ENCODE measurements at places on chromosomes 3 and 15.

DNA sequence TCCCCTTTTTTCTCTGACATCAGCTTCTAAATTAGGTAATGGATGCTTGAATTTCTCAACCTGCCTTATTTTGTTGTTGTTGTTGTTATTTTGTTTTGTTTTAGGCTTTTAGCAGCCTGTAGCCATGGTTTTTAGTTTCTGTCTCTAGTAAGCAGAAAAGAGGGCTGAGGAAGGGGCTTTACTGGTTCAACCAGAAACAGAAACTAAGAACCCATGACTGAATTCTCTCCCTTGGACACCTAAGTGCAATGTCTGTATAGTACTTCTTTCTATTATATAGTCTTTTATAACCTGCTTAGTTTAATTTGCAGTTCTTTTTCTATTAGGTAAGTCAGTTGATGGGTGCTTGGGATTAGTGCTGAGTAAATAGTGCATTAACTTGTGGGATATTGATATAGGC is 129.0 kb downstream of the BBX start:
- no peak for DNase-seq

DNA sequence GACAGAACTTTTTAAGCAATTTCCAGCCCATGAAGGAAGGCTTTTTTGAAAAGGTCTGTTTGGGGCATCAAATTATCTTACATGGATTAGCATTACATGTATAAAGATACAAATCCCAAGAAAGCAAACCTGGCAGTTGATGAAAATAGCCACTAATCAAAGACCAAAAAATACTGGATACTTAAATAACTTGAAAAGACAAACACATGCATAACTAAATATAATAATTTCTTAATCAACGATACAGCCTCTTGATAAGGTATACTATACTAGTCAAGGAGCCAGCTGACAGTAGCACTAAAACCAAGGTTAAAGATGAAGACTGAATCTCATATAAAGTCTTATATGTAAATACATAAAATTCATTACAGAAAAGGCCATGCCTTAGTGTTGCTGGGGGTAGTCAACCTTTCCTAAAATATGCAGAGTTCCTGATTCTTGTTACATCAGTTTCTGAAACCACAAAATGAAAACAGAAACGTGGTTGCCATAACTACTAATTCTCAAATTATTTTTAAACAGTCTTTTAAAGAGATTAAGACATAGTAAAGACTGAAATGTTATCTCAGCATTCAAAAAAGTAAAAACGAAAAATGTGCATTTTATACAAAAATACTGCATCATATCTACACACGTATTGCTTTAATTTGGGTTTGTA is 2.0 kb downstream of the ANKRD28 start:
- DNase-seq: no peak

GRCh38 chr15:49622561-49622960 is 1.7 kb downstream of the DTWD1 start:
- no peak for DNase-seq

DNA sequence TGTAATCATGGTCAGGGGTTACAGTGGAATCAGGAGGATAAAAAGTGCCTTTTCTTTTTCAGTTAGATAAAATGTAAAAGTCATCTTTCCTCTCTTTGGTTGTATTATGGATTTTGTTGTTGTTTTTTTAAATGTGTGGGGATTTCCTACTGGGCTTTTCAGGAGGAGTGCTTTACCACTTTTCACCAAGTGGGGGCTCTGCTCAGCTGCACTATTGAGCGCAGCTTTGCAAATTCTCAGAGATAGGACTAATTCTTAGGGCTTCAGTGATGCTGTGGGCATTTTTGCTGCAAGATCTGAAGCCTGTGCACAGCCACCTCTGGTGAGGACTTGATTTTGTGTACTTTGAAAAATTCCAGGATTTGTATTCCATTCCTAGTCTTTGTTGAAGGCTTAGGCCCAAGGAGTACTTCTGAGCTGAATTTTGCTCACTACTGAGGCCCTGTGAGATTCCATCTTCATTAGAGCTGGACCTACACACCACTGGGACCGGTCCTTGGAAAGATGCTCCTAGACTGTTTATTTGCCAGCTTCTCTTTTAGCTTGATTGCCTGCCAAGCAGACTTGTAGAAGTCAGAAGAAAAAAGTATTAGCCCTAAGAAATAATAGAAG is 7.5 kb downstream of the GNB5 start:
- DNase-seq: no peak
